ENCODE measurements at places on chromosomes 12 and 14. TPM values are rescaled to one million over a fixed set of nuclear protein-coding genes. Genes with fewer than 3 reads are reported as not detected.

The RIPK3 gene
- total RNA-seq, result not detected

The VCPKMT gene
- 5.0 TPM for total RNA-seq

The MDGA2 gene
- not detected for total RNA-seq

The KRT75 gene
- not detected for total RNA-seq

DNA sequence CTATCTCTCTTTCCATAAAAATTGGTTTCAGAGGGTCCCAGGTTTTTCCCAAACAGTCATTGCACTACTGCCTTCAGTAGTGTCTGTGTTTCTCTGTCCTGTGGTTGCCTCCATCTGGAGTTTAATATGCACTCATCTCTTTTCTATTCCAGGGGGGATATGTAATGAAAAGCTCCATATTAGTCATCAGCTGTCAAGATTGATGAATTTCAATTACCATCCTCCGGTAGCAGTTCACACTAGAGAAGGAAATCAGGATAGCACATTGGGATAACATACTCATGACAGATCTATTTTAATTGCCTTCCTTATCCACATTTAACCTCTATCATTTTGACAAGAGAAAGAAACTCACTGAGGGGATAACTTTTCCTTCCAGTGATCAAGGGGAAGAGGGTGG is 589.0 kb upstream of the SEL1L start:
- no peak for DNase-seq

DNA sequence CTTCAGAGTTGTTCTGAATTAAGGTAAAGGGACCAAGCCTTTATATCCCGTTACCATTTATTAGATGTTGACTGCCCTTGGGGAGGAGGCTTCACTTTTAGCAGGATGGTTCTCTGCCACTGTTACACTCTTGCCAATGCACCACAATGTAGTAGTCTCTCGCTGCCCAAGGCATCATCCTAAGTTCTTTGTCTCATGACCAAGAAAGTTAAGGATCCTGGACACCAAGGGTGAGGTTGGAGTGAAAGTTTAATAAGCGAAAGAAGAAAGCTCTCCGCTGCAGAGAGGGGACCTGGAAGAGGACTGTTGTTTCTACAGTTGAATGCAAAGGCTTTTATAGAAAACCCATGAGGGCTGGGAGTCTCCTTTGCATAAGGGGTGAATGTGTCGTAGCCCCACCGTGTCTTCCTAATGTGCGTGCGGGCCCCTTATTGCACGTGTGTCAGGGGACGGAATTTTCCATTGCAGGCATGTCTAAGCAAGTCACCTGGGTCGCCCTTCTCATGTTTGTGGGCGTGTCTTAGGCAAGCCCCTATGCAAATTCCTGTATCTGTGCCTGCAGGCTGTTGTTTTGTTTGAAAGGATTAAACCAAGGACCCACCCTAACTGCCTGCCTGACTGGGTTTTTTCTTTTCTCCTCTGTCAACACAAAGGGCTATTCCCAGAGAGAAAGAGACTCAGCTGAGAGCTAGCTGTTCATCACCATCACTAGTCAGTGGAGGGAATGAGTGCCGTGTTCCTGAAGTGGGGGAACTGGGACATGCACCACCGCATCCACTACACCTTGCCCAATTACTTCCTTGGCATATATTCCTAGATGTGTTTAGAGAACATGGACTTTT is 17.6 kb upstream of the RNASE1 start:
- DNase-seq, result no peak

GRCh38 chr12:83210933-83211332 is 524.2 kb downstream of the TMTC2 start:
- DNase-seq, result no peak

- DNase-seq, result no peak
Measured at GRCh38 chr12:123494124-123494851, 36.3 kb downstream of the SNRNP35 start.

All from Caki2 (cell line).